GM12878 (cell line): ENCODE measurements at places on chromosomes 3 and 15. TPM values are rescaled to one million over a fixed set of nuclear protein-coding genes. Genes with fewer than 3 reads are reported as not detected.

- H3K4me1 ChIP-seq, result no peaks in the 10 kb centered on the region
- DNase-seq, result no peak
- H3K4me3 ChIP-seq, result no peak overlapping the region
- no peaks in the 10 kb centered on the region; the same call in 1 of the 2 replicates for H3K27me3 ChIP-seq
- H3K36me3 ChIP-seq, result no peaks in the 10 kb centered on the region
Observed at GRCh38 chr3:55902221-55902900, 415.3 kb upstream of the WNT5A start.

Gene SLC28A2
- total RNA-seq, result not detected in 2 replicates

Gene SH2D7
- total RNA-seq, result 0.08 TPM in 1 of 2 replicates, not detected in the other

- H3K27ac ChIP-seq, result no peak overlapping the region
- no peak overlapping the region for H3K4me3 ChIP-seq
- DNase-seq, result no peak
- H3K4me1 ChIP-seq, result no peaks in the 10 kb centered on the region
Observed at GRCh38 chr3:62332835-62333244, 40.5 kb downstream of the FEZF2 start.

DNA sequence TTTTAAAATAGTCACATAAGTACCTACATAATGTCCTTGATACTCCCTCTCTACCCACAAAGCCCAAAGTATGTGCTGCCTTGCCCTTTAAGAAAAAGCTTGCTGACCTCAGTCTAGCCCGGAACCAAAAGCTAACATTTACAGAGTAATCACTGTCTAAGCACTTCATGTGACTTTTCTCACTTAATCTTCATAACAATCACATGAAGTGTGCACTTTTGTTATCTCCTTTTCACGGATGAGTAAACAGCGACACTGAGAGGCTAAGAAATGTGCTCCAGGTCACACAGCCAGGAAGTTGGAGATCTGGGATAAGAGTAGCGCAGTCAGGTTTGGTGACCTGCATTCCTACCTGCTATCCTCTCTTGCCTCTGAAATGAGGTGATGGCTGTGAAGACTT is 194.0 kb downstream of the ITPR1 start:
- H3K4me3 ChIP-seq, result no peak overlapping the region
- no peak for DNase-seq
- H3K27me3 ChIP-seq, result no peaks in the 10 kb centered on the region
- peaks cover 31% of the 10 kb centered on the region for H3K36me3 ChIP-seq
- no peak overlapping the region for H3K27ac ChIP-seq
- H3K4me1 ChIP-seq, result no peaks in the 10 kb centered on the region

Gene CCR9
- 1.8 and 2.3 TPM in 2 replicates for total RNA-seq
